ENCODE measurements at places on chromosomes 2 and 18. TPM values are rescaled to one million over a fixed set of nuclear protein-coding genes. Genes with fewer than 3 reads are reported as not detected.

The CWC22 gene
- polyA plus RNA-seq: 10.4 TPM

The TCF23 gene
- not detected for polyA plus RNA-seq

The COLEC12 gene
- polyA plus RNA-seq: 1.2 TPM

The RPL31 gene
- 5,749 TPM for polyA plus RNA-seq

The CBLN2 gene
- polyA plus RNA-seq: not detected

All from esophagus (tissue), 2 donors.